Activated CD4-positive, alpha-beta T cell treated with anti-CD3 and anti-CD28 coated beads, Interleukin-2, amount 50 U/mL, for 4 hours (primary cell): ENCODE measurements at places on chromosomes 16 and 17.

- no peak for DNase-seq
Observed at GRCh38 chr16:65336160-65336559, 214.3 kb upstream of the CDH11 start.

- DNase-seq = no peak
Observed at GRCh38 chr17:4014148-4014927, 50.1 kb upstream of the ATP2A3 start.

DNA sequence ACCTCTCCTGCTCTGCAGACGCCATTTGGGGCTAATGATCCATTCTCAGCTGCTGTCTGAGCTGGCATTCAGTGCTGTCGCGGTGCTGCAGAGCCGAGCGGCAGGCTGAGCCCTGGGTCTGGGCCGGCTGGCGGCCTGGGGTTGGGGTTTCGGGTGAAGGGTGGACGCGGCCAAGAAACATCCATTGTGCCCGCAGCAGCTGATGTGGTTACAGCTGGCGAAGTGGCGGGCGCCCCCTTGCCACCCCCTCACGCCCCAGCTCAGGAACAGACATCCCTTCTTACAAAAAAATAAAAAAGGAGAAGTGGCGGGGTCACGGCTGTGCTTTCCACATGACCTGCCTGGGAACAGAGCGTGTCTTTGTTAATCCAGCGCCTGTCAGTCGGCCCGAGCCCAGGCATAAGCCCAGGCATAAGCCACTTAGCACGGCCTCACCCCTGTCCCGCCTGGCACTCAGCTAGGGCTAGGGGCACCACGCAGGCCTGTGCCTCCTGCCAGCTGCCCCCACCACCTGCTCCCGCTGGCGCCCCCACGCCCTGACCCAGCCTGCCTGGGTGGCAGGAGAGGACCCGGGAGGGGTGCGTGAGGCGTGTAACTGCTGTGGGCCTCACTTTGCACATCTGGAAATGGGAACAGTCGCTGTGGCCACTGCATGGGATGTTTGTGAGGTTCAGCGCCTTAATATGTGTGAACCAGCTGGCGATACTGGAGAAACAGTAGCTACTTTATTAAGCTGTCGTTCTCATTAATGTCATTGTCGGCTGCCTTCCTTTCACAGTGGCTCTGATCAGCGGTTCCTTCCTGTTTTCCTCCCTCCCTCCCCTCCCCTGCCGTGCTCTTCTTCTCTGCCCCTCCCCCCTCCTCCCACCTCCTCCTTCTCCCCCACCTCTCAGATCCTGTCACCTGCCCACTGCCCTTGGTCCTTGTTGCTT, 197.7 kb upstream of the CIBAR2 start:
- DNase-seq = no peak

GRCh38 chr17:42744806-42745617, at the start of gene EZH1:
Gene EZH1 (minus strand): TSS chr17:42745040. CDS start chr17:42728941, 16,099 bp downstream.
- DNase-seq = peak; percentile 85

DNA sequence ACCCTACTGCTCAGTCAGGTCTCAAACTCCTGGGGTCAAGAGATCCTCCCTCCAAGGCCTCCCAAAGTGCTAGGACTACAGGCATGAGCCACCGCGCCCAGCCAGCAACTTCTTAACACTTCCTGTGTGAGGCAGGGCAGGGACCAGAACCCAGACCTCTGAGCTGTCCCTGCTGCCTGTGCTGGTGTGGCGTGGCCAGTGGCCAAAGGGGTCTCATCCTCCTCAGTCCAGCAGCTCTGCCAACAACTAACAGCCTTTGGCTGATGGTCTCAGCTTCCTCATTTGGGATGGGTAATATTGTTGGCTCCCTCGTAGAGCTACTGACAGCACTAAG, 1.4 kb upstream of the LLGL1 start:
- DNase-seq = no peak
